Aorta (tissue), 5 donors: ENCODE measurements at places on chromosomes 6 and 20.

- DNase-seq, result no peak
Measured at GRCh38 chr6:9520417-9521151, 894.3 kb downstream of the TFAP2A start.

- no peak for DNase-seq
Measured at GRCh38 chr20:23794841-23795240, 31.7 kb downstream of the CST2 start.

DNA sequence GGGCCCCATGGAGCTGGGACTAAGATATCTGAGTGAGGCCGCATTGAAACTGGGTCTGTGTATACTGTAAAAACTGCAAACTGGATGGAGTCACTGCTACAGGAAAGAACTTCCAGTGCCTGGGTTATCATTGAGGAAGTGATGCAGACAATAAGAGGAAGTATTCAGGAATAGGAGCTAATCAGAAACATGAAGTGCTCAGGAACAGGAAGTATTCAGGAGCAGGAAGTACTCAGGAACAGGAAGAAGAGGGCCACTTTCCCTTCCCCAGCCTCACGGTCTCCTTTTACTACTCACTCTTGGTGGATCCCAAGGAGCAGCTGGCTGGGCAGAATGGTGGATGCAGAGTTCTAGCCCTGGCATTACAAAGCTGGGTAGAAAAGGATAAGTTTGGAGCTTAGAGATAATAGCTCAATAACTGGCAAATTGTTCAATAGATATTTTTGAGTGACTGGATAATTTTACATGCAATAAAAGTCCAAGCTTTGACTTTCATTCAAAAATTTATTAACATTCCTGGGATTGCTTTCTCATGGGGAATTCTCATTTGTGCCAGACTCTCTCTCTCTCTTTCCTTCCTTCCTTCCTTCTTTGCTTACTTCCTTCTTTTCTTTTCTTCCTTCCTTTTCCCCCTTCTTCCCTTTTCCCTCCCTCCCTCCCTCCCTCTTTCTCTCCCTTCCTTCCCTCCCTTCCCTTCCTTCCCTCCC is 82.2 kb upstream of the PAX1 start:
- no peak for DNase-seq

DNA sequence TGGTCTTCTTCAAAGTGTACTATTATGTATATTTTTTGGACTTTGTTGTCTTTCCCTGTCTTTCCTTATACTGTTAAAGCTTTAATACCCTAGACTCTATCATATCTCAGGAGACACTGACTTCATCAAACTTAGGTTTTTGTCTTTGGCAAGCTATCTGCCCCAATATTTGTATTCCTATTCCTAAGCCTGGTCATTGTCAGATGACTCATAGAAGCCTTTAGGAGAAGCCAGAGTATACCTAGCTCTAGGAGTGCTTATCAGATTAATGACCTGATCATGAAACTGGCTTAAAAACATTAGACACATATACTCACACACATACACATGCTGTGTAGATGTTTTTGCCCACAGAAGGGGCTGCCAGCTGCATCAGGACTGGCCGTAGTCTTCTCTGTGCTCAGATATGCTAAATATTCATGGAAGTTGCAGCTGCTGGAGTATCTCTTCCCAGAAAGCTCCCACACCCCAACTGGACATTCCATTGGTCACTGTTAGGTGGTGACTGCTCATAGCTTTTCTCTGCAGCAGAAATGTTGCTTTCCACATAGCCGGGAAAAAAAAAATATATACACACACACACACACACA is 102.0 kb downstream of the ANKS1A start:
- DNase-seq, result no peak

DNA sequence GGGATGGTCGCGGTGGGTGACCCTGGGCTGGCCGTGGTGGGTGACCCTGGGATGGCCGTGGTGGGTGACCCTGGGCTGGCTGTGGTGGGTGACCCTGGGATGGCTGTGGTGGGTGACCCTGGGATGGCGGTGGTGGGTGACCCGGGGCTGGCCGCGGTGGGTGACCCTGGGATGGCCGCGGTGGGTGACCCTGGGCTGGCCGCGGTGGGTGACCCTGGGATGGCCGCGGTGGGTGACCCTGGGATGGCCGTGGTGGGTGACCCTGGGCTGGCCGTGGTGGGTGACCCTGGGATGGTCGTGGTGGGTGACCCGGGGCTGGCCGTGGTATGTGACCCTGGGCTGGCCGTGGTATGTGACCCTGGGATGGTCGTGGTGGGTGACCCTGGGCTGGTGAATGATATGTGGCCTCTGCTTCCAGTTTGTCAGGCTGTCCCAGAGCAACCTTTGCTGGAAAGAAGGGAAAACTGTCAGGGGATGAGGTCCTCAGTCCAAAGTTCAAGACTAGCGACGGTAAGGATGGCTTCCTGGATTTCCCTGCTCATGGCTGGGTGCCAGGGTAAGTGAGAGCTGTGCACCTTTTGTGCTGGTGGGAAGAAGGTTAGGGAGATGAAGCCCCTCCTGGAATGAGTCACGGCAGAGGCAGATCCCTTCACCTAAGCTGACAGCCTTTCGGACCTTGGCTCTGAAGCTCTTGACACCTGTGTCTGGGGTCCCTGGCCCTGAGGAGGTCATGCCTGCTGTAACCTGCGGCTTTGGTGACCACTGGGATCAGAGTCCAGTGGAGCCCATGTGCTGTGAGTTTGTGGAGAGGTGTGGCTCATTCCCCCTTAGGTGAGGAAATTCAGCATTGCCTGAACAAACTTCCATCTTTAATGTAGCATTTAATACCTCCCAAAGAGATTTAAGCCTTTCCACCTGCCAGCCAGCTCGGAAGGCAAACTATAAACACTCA is 19.1 kb upstream of the PCMTD2 start:
- peak; percentile 41 for DNase-seq

- no peak for DNase-seq
Measured at GRCh38 chr6:52013035-52013434, 74.4 kb downstream of the PKHD1 start.

- no peak for DNase-seq
Measured at GRCh38 chr6:31689249-31690110, 8.6 kb upstream of the LY6G5C start.

- peak; percentile 67 for DNase-seq
Measured at GRCh38 chr6:80338201-80338836, 231.8 kb downstream of the BCKDHB start.

GRCh38 chr6:115358616-115359015 is 702.1 kb downstream of the FRK start:
- no peak for DNase-seq

DNA sequence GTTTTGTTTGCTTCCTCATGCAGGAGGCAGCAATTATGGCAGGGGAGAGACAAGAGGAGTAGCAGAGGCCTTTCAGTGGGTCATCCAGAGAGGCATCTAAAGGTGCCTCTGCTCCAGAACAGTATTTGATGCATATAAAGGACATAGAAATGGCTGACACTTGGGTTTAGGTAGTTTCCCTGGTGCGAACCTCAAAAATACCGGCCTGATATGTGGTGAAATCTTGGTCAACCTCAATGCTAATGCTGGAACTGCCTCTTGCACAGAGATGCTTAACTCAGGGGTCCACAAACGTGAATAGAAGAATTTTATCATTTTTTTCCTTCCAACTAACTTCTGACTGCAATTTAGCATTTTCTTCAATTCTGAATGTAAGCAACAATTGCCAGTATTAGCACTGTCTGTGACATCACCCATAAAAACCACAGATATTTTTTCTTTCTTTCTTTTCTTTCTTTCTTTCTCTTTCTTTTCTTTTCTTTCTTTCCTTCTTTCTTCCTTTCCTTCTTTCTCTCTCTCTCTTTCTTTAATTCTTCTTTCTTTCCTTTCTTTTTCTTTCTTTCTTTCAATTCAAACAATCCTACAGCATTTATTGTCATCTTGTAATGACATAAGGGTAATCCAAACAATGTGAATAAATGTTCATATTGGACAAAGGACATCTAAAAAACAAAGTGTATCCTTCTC is 180.0 kb upstream of the UST start:
- DNase-seq, result no peak

GRCh38 chr6:120279466-120280167 is 930.1 kb upstream of the MAN1A1 start:
- DNase-seq, result no peak

DNA sequence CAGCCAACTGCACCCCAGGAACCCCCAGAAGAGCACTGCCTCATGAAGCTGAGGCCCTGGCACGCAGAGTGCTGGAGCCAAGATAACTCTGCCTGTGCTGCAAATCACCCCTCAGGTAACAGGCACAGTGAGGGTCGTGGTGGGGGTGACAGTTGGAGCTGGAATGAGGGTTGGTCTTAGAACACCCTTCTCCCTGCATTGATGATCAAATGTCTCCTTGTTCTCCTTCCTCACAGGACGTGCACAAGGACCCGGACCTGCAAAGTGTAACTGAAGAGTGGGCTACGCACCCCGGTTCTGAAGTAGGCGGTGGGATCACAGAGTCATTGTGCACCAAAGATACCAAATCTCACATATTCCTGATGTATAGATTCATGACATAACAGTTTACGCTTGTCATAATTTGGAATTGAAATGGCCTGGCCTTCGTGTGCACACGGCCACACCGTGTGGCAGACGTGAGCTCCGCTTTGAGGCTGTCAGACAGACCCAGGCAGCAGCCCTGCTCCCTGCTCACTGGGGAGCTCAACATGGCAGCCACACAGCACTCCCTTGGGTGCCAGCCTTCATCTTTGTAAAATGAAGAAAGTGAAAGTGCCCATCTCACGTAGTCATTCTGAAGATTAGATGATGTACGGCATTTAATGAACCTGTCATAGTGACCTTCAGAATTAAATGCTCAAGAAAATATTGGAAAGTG is 8.8 kb downstream of the THBS2 start:
- no peak for DNase-seq

DNA sequence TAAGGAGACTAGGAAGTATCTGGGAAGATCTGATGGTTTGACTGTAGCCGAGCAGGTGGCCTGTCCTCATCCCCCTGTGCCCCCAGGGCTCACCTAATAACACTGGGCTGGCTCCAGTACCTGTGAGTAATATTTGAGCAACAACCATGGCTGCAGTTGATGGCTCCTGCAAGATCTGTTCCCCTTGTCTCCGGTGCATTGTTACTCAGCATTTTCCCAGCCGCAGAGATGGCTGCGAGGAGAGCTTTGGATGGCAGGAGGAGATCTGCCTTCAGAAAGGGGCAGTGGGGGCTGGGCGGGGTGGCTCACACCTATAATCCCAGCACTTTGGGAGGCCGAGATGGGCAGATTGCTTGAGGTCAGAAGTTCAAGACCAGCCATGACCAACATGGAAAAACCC is 39.3 kb downstream of the PTK7 start:
- peak; percentile 23 for DNase-seq

- no peak for DNase-seq
Measured at GRCh38 chr6:92777146-92777740, 642.1 kb downstream of the EPHA7 start.

GRCh38 chr6:158662954-158663624 is 13.2 kb downstream of the SYTL3 start:
- no peak for DNase-seq

DNA sequence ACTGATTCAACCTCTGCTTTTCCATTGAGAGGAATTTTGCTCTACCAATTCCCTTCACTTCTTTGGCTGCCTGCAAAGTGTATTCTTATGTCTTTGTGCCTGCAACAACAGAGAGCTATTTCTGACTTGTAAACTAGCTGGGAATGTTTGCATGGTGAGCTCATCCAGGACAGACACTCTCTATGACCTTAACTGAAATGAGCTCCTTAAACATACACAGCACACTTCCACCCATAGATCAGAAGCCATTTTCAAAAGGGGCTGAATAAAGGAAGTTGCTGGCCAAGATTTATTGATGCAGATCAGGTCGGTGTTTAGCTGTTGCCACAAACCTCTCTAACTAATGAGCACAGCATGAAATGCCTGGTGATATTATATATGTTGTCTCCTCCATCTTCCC is 377.7 kb downstream of the BTBD9 start:
- no peak for DNase-seq
